Activated CD4-positive, alpha-beta memory T cell treated with anti-CD3 and anti-CD28 coated beads for 36 hours (primary cell): ENCODE measurements at places on chromosomes 6 and 20. TPM values are rescaled to one million over a fixed set of nuclear protein-coding genes. Genes with fewer than 3 reads are reported as not detected.

DNA sequence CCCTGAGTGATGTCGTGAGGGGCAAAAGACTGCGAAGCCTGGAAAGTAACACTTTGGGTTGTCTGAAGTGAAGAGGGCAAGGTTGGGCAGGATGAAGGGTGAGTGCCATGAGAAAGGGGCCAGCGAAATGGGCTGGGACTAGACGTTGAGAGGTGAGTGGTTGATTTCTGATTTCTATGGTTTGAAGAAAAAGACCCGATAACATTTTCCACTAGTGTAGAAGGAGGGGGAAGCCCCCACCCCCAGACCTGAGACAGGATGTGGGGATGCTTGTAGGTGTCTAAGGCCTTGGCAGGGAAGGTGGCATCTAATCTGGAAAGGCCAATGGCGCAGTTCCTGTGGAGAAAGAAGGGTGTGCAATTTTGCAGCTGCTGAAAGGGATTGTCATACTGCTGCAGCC is 25.3 kb upstream of the KIF3B start:
- H3K4me3 ChIP-seq, result peak overlapping the region; percentile 53
- peak; percentile 94 for DNase-seq
- no peaks in the 10 kb centered on the region for H3K36me3 ChIP-seq
- no peaks in the 10 kb centered on the region for H3K27me3 ChIP-seq

GRCh38 chr20:40512994-40513393 is 176.0 kb downstream of the MAFB start:
- no peak overlapping the region for H3K4me3 ChIP-seq
- DNase-seq, result no peak
- no peak overlapping the region for H3K27ac ChIP-seq
- H3K36me3 ChIP-seq, result no peaks in the 10 kb centered on the region
- H3K4me1 ChIP-seq, result no peaks in the 10 kb centered on the region

DNA sequence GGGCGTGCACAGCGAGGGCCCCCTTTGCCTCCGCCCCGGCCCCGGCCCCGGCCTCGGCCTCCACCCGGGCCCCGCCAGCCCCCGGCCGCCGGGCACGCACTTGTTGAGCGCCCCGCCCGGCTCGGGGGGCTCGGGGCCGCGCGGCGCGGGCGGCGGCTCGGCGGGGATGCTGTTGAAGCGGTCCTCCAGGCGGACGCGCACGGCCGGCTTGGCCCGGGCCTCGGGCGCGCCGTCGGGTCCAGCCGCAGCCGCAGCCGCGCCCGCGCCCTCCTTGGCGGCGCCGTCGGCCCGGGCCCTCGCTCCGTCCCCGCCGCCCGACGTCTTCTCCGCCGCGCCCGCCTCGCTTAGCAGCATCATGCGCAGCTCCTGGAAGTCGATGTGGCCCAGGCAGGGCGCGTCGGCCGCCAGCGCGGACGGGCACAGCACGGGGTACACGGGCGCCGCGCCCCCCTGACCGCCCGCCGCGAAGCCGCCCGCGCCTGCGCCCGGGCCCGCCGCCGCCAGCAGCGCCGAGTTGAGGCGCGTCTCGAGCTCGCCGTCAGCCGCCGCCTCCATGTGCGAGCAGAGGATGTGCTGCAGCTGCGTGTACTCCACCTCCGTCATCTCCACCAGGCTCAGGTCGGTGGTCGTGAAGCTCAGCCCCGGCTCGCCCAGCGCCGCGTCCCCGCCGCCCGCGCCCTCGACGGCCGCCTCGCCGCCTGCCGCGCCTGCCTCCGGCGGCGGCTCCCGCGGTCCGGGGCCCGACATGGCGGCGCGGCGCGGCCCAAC is 514 bp downstream of the TCFL5 start:
- peaks cover 4% of the 10 kb centered on the region for H3K36me3 ChIP-seq
- H3K4me1 ChIP-seq, result peaks cover 16% of the 10 kb centered on the region
- DNase-seq, result peak; percentile 46
- H3K27me3 ChIP-seq, result no peaks in the 10 kb centered on the region

DNA sequence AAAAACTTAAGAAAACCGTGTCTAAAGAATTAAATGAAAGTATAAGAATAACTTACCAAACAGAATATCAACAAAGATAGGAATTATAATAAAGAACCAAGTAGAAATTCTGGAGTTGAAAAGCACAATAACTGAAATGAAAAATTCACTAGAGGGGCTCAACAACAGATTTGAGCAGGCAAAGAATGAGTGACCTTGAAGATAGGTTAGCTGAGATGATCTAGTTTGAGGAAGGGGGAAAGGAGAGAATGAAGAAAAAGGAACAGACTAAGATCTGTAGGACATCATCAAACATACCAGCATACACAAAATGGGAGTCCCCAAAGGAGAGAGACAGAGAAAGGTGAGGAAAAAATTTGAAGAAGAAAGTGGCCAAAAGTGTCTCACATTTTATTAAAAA is 37.7 kb upstream of the TULP1 start:
- H3K4me3 ChIP-seq, result no peak overlapping the region
- no peaks in the 10 kb centered on the region for H3K4me1 ChIP-seq
- DNase-seq, result no peak
- H3K36me3 ChIP-seq, result peaks cover 5% of the 10 kb centered on the region
- peaks cover 6% of the 10 kb centered on the region for H3K27me3 ChIP-seq

DNA sequence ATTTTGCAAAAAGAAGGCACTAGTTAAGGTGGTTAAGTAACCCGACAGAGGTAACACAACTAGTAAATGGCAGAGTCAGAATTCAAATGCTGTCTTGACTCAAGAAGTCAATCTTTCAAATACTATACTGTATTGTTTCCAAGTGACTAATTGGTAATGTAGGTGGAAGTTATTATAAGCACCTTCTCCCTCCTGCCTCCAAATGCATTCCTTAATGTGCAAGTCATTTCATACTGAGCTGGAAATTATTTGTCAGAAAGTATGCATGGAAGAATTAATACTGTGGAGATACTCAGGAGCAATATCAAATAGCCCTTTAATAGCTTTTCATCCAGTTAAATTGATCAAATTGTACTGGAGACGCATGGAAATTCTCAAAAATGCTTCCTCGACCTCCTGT is 579.1 kb downstream of the DOK5 start:
- no peaks in the 10 kb centered on the region for H3K4me1 ChIP-seq
- H3K27me3 ChIP-seq, result no peaks in the 10 kb centered on the region
- H3K27ac ChIP-seq, result no peak overlapping the region

DNA sequence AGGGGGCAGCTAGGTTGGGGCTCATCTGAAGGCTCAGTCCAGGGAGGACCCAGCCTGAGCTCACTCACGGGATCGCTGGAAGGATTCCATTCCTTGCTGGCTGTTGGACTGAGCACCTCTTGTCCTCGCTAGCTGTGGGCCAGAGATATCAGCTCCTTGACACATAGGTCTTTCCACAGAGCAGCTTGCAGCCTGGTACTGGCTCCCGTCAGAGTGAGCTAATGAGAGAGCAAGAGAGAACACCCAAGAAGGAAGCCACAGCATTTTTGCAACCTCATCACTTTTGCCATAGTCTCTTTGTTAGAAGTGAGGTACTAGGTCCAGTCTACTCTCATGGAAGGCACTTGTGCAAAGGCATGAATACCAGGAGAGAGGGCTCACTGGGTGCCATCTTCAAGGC is 179.9 kb downstream of the CDC5L start:
- no peaks in the 10 kb centered on the region for H3K4me1 ChIP-seq
- no peak for DNase-seq
- H3K4me3 ChIP-seq, result no peak overlapping the region
- H3K27me3 ChIP-seq, result no peaks in the 10 kb centered on the region

- H3K27ac ChIP-seq, result no peak overlapping the region
- peaks cover 10% of the 10 kb centered on the region for H3K4me1 ChIP-seq
- no peak for DNase-seq
- H3K27me3 ChIP-seq, result no peaks in the 10 kb centered on the region
- H3K4me3 ChIP-seq, result no peak overlapping the region
Measured at GRCh38 chr6:118506071-118506638, 41.9 kb upstream of the PLN start.

GRCh38 chr20:48181261-48181935 is 396.1 kb upstream of the SULF2 start:
- no peaks in the 10 kb centered on the region for H3K4me1 ChIP-seq
- no peak for DNase-seq
- no peak overlapping the region for H3K27ac ChIP-seq
- H3K27me3 ChIP-seq, result no peaks in the 10 kb centered on the region

GRCh38 chr20:34015401-34016335 is 22.0 kb downstream of the RALY start:
- no peak overlapping the region for H3K4me3 ChIP-seq
- H3K27ac ChIP-seq, result no peak overlapping the region
- H3K36me3 ChIP-seq, result no peaks in the 10 kb centered on the region
- peak; percentile 27 for DNase-seq
- H3K27me3 ChIP-seq, result no peaks in the 10 kb centered on the region

DNA sequence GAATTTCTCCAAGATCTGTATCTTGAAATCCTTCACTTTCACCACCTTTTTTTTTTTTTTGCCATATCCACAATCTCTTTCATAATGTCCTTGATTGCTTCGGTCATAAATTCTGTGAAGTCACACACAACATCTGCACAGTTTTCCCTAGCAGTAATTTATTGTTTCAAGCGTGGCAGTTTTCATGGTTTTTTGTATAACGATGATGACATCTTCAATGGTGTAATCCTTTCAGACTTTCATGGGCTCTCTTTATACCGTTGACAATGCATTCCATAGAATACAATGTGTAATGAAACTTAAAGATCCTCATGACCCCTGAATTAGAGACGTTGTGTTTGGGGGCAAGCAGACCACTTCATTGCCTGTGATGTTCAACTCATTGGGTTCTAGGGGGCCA is 693.1 kb downstream of the PTPRT start:
- H3K27me3 ChIP-seq, result no peaks in the 10 kb centered on the region
- H3K27ac ChIP-seq, result no peak overlapping the region
- no peak for DNase-seq
- no peaks in the 10 kb centered on the region for H3K36me3 ChIP-seq
- no peaks in the 10 kb centered on the region for H3K4me1 ChIP-seq

- no peak overlapping the region for H3K4me3 ChIP-seq
- H3K36me3 ChIP-seq, result peaks cover 9% of the 10 kb centered on the region
- H3K27ac ChIP-seq, result no peak overlapping the region
- peaks cover 14% of the 10 kb centered on the region for H3K4me1 ChIP-seq
- DNase-seq, result no peak
Measured at GRCh38 chr6:7241709-7242645, 71.0 kb downstream of the SSR1 start.

- H3K27ac ChIP-seq, result no peak overlapping the region
- peaks cover 2% of the 10 kb centered on the region for H3K27me3 ChIP-seq
- H3K4me3 ChIP-seq, result no peak overlapping the region
- H3K4me1 ChIP-seq, result no peaks in the 10 kb centered on the region
- H3K36me3 ChIP-seq, result no peaks in the 10 kb centered on the region
Measured at GRCh38 chr6:129542705-129543104, 167.3 kb downstream of the ARHGAP18 start.

DNA sequence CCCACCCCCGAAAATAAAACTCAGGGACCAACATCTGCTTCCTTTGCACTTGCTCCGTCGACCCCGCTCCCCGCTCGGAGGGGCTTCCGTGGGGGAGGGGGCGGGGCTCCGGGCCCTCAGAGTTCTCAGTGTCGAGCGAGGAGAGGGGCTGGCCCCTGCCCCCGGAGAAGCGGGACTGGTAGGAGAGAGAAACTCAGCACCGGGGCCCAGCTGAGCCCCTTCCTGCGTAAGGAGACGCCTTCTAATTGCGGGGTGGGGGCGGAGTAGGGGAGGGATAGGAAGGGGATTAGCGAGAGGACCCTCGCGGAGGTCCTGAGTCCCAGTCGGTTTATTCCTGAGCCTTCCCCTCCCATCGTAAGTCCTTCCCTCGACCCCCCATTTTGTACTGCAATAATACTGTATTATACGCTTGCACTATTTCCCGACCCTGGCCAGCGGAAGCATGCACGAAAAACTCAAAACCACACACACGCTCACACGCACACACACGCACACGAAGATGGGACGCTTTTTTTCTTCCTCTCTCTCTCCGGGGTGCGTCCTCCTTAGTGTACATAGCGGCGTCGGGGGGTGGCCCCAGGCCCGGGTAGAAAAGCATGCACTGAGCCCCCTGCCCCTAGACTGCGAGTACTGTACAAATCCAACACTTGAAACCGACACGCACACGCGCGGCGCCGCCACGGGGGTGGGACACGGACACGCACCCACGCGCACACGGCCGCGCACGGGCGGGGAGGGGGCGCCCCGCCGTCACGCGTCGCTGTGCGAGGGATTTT is 22.1 kb upstream of the SLC22A7 start:
- H3K4me3 ChIP-seq, result peak overlapping the region; percentile 67
- DNase-seq, result peak; percentile 58
- H3K27me3 ChIP-seq, result peaks cover 20% of the 10 kb centered on the region

DNA sequence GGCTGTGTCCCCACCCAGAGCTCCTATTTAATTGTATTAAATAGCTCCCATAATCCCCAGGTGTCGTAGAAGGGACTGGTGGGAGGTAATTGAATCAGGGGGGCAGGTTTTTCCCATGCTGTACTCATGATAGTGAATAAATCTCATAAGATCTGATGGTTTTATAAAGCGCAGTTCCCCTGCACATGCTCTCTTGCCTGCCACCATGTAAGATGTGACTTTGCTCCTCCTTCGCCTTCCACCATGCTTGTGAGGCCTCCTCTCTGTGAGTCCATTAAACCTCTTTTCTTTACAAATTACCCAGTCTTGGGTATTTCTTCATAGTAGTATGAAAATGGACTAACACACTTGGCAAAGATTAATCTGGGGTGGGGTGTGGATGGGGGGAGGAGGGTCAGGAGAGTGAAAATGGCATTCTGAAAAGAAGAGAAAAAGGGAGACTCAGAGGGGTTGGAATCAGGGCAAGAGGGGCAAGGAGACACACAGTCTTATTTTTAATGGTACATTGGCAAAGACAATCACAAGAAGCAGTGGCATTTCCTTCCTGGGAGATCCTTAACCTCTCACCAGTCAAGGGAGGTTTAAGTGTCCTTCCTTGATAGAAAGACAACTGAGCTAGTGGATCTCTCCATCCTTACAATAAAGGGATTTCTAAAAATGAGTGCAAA is 37.5 kb upstream of the NOX3 start:
- no peak overlapping the region for H3K4me3 ChIP-seq
- no peaks in the 10 kb centered on the region for H3K36me3 ChIP-seq
- peaks cover 33% of the 10 kb centered on the region for H3K4me1 ChIP-seq
- no peaks in the 10 kb centered on the region for H3K27me3 ChIP-seq
- peak overlapping the region; percentile 34 for H3K27ac ChIP-seq

- no peak overlapping the region for H3K4me3 ChIP-seq
- H3K36me3 ChIP-seq, result no peaks in the 10 kb centered on the region
- DNase-seq, result no peak
- H3K4me1 ChIP-seq, result no peaks in the 10 kb centered on the region
Measured at GRCh38 chr20:14555676-14556075, 218.3 kb upstream of the FLRT3 start.

DNA sequence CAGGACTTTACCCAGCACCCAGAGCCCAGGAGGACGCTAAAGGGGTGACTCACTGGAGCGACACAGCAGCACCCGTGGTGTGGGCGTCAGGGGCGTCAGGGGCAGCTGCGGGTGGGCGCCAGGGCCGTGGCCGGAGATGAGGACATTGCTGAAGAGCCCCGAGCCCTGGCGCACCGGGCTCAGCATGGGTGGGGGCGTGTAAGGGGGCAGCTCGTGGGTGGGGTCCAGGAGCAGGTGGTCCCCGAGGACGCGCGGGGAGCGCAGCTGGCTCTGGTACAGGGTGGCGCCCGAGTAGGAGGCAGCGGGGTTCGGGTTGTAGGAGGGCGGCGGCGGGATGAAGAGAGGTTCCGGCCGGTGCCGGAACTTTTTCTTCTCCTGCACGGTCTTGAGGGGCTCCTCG is 41.6 kb upstream of the MRPS10 start:
- no peak overlapping the region for H3K27ac ChIP-seq
- peaks cover 31% of the 10 kb centered on the region for H3K36me3 ChIP-seq
- H3K4me3 ChIP-seq, result no peak overlapping the region
- H3K4me1 ChIP-seq, result peaks cover 14% of the 10 kb centered on the region
- no peak for DNase-seq
- H3K27me3 ChIP-seq, result no peaks in the 10 kb centered on the region

The AVP gene
- total RNA-seq, result not detected

The CARMIL1 gene
- 2.7 TPM for total RNA-seq

The TGM2 gene
- not detected for total RNA-seq

The SLC12A5 gene
- not detected for total RNA-seq

The PSORS1C1 gene
- total RNA-seq, result not detected

The SLC35F1 gene
- 0.19 TPM for total RNA-seq

The PCK1 gene
- not detected for total RNA-seq

The SALL4 gene
- not detected for total RNA-seq

The KCNK16 gene
- not detected for total RNA-seq
